ENCODE measurements at places on chromosomes 16 and 17.

- DNase-seq = peak; percentile 73
These were observed 8.3 kb upstream of the ITGA3 start for GRCh38 chr17:50047488-50048126.

GRCh38 chr17:31721291-31722025, 137.6 kb downstream of the COPRS start:
- DNase-seq = no peak

- DNase-seq = no peak
These were observed 5.7 kb upstream of the CISD3 start for GRCh38 chr17:38724337-38724988.

GRCh38 chr17:45312477-45313420, 4.1 kb downstream of the MAP3K14 start:
- DNase-seq = no peak

DNA sequence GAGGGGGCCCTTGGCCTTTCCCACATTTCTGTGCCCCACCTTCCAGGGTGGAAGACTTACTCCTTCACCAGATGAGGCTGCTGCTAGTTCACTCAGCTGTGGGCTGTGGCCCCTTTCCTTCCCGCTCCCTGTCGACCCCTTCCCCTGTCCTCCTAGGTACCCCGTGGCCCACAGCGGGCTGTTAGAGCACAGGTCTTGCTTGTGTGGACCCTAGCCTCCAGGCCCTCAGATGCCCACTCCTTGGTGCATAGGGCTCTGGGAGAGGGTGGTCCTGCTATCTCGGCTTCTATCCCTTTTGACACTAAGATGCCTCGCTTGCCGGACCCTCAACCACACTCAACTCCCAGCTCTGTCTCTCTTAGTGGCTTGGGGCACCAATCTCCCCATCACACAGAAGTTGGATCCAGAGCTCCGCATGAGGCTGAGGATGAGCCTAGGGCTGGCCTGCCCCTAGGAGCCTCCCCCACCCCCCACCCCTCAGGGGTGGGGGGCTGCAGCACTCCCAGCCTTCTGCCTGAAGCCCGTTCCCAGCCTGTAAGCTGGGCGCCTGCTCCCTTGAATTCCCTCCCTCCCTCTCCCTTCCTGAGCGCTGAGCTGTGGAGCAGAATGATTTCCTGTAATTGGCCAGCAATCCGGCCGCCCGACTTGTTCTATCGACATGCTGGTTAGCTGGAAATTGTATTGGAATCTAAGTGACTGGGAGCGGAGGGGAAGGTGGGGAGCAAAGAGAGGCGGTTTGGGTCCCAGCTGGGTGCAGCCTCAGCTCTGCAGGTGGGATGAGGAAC, 30.9 kb downstream of the DCAKD start:
- DNase-seq = peak; percentile 55

GRCh38 chr16:87976665-87977064, 25.4 kb downstream of the BANP start:
- no peak for DNase-seq
